ENCODE measurements at places on chromosomes 5 and 9.

- DNase-seq: peak; percentile 3
Observed at GRCh38 chr9:109574061-109574882, 76.2 kb upstream of the PTPN3 start.

DNA sequence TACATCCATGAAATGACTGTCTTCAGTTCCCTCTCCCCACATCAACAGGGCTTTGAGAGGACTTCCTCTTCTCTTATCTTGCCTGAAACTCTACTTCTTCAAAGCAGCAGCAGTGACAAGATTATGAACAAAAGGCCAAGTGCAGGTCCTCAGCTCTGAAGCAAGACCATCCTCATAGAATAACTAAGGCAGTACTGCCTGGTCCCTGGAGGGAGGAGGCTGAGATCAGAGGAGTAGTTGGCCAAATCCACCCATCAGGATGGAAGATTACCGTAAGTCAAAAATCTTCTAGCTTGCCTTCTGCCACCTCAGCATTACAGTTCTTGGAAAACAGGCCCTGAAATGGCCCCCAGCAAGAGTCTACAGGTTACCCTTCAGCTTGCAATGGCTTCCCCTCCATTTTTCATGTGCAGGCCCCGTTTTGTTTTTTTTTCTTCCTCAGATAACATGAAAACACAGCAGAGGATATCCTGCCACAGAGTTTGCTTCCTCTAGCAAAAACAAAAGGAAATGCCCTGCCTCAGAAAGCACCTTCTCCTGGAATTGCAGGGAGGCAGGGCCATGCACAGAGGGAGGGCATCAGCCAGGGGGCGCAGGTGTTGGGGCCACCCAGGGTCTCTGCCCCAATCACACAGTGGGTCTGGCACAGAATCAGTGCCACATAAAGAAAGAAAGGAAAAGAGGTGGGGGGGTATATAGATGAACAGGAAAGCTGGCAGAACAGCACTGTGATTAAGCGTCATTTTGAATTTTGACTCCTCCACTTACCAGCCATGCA is 40.0 kb downstream of the KLHL3 start:
- DNase-seq: no peak

GRCh38 chr9:80926611-80927010 is 762.7 kb downstream of the TLE1 start:
- DNase-seq: no peak

- no peak for DNase-seq
Observed at GRCh38 chr5:177495243-177496060, 2.0 kb downstream of the PDLIM7 start.

DNA sequence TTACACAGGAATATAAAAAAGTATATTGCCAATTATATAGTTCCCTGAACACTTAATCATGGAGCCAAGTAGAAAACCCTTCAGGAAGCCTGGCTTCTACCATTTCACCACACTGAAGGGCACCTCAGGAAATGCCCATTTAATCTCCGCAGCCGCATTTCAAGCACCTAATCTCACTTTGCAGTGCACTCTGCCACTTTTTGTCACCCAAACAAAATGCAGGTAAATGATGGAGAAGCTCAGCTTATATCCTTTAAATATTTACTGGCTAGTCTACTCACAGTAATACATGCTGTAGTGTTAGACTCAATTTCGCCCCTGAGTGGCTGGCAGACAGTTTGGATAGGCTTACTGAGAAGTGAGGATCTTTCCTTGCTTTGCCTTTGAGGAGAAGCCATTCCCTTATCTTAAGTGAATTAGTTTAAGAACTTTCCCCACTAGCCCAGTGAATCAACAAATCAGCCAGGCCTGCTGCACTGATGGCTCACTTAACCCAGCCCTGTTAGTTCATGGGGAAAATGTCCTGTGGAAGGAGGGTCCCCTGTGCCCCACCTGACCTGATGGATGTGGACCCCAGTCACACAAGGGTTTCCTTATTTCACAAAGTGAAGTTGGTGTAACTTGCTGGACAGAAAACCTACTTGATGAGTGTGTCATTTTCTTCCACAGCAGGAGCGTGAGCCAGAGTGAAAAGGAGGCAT is 209.7 kb downstream of the CAAP1 start:
- no peak for DNase-seq

DNA sequence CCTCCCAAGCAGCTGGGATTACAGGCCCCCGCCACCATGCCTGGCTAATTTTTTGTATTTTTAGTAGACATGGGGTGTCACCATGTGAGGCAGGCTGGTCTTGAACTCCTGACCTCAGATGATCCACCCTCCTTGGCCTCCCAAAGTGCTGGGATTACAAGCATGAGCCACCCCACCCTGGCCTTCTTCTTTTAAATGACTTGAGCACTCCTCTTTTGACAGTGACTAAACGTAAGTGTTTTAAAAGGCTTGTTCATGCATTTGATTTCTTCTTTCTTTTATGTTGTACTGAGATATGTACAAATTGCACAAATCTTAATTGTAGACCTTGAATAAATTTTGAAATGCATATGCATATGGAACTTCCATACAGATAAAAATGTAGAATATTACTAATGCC is 337.9 kb downstream of the CETN3 start:
- no peak for DNase-seq

GRCh38 chr5:39513236-39513635 is 88.5 kb upstream of the DAB2 start:
- no peak for DNase-seq

DNA sequence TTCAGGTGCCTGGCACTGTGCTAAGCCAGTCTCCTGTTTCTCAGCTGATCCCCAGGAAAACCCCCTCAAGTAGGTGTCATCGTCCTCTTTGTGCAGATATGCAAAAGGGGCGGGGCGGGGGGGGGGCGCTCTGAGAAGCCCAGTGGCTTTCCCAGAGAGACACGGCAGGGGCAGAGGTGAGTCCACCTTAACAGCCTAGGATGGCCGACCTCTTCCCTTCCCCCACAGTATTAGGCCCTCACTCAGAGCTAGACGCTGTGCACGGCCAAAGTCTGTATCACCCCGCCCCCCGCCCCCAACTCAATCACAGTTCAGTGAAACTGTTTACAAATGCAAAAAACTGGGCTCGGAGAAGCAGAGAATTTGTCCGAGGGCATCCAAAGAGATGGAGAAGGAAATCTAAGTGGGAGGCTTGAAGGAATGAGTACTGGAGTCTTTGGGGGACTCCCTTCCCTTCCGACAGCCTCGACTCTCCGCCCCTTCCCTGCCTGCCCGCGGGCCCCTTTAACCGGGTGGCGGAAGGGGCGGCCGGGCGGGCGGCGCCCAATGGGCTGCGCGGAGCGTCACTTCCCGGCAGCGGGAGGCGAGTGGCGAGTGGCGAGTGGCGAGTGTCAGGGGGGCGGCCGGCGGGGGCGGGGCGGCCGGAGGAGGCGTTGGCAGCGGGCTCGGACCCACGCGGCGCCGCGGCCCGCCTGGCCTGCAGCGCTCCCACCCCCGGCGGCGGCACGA is at the start of gene ERGIC1:
Gene ERGIC1 (plus strand): TSS at position 566 of the 729 bp plus-strand sequence. CDS start 163 bp downstream, at position 729.
- peak; percentile 26 for DNase-seq

GRCh38 chr9:87612536-87612935 is 113.4 kb upstream of the CTSL start:
- DNase-seq: no peak

GRCh38 chr5:68612972-68613371 is 397.4 kb downstream of the PIK3R1 start:
- DNase-seq: no peak

DNA sequence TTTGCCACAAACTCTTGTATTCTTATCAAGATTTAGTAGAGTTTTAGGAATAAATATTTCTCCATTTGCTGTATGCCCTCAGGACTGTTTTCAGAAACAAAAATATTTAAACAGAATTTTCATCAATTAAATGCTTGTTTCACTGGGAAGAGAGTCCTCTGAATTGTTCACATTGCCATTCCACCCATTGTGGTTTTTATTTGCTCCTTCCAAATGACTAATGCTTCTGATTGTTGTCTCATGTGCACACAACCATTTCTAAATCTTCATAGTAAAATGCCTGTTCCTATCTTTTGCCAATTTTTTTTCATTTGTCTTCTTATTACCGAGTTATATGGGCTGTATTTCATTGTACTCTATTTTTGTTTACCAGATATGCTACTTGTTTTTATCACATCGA is 10.6 kb downstream of the MARCOL start:
- no peak for DNase-seq

GRCh38 chr9:100099722-100100042 is 639 bp downstream of the INVS start:
- DNase-seq: peak; percentile 5

DNA sequence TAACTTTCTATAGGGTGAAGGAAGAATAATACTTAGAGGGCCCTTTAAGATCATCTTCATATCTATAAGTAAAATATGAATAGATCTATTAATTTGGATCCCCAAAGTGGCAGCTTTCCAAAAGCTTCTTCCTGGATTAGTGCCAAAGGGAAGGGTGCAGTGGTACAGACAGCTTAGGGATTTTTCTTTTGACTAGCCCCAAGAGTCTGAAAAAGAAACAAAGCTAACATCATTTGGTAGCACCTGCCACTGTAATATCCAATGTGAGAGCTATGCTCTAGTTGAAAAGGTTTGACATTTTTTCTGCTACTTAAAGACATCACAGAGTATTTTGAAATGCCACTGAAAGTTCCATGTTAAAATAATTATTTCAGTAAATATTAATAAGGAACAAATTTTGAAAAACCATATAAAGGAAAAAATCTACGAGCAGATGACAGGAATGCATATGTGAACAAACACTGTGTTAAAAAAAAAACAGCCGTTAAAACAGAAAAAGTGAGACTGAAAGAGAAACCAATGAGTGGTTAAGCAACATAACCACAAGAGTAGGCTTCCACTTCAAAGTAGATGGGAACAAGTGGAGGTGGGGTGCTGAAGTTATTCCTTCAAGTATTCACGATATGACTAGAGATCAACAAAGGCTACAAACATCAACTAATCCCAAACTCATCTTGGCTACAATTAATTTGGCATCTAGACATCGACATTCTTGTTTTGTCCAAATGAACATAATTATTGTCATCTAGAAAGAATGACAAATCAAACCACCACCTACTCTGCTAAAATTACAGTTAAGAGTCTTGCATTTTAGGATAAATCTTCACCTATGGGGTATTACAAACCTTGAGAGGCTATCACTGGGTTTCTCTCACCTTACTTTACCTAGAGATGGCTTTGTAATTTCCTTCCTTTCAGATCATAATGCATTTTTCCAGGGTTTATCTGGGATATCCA is 137.5 kb downstream of the CPLANE1 start:
- no peak for DNase-seq

GRCh38 chr5:139925650-139926640 is 117.2 kb downstream of the NRG2 start:
- no peak for DNase-seq

DNA sequence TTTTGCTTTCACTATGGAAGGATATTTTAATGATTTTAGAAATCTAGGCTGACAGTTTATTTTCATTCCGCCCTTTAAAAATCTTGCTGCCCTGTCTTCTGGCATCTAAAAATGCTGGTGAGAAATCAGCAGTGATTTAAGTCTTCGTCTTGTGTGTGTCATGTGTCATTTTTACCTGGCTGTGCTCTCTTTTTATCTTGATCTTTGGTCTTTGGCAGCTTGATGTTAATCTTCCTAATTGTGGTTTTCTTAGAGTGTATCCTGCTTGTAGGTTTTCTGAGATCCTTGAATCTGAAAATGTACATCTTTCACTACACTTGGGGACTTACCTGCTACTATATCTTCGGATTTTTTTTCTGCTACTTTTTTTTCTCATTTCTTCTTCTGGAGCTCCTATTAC is 11.9 kb upstream of the LPCAT1 start:
- DNase-seq: no peak

DNA sequence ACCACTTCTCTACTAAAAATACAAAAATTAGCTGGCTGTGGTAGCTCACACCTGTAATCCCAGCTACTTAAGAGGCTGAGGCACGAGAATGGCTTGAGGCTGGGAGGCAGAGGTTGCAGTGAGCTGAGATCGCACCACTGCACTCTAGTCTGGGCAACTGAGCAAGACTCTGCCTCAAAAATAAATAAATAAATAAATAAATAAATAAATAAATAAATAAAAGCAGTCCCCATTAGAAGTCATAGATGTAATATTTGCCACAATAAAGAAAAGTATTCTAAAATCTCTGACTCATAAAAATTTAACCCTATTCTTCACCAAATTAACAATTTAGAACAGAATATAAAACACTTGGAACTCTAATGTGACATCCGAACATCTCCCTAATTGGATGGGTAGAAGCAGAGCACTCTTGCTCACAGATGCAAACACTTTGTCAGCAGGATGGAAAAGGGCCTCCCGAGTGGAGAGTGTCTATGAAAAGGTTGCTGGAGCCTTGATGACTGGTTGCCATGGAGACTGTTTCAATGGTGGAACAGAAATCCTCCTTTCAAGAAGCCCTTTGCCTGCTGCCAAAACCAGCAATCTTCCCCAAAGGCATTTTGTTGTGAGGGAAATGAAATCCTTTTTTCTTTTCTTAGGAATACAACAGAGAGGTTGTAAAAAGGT is 38.9 kb upstream of the TRAF1 start:
- DNase-seq: no peak

DNA sequence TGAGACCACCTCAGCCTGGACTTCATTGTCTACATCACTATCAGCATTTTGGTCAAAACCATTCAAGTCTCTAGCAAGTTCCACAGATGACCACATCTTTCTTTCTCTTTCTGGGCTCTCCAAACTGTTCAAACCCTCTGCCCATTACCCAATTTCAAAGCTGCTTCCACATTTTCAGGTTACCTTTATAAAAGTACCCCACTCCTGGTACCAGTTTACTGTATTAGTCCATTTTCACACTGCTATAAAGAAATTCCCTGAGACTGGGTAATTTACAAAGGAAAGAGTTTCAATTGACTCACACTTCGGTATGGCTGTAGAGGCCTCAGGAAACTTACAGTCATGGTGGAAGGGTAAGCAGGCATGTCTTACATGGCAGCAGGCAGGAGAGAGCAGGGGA is 84.5 kb downstream of the FBXL7 start:
- DNase-seq: no peak

DNA sequence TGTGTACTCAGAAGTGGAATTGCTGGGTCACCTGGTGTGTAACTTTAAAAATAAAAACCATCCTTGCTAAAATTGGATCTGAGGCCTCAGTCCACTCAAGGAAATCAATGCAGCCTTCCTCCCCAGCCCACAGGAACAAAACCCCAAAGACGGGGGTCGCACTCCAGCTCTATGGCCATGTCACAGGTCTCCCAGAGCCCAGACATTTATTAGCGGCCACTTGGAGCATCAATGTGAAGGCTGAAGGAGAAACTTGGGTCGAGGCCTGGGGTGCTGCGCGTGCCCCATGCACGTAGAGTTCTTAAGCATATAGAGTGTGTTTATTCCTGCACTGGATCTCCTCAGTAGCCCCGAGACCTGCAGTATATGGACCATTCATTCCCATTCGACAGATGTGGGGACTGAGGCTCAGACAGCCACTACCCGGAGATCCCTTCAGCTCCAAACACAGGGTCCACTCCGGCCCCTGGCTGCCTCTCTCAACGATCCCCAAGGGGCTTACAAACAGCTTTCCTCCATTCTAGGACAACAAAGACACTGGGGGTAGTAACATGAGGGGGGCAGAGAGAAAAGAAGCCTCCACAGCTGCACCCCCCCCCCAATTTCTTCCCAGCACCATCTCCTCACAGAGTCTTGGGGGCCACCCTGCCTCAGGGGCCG is 14.3 kb upstream of the OLFM1 start:
- DNase-seq: no peak

- no peak for DNase-seq
Observed at GRCh38 chr5:176916337-176916736, 17.2 kb upstream of the HK3 start.
